ENCODE measurements at places on chromosomes 12 and 14. TPM values are rescaled to one million over a fixed set of nuclear protein-coding genes. Genes with fewer than 3 reads are reported as not detected.

The AQP6 gene
- not detected for total RNA-seq

The SLCO1B1 gene
- not detected for total RNA-seq

The TUNAR gene
- 0.34 TPM for total RNA-seq

The FBLN5 gene
- 0.57 TPM for total RNA-seq

The SLC4A8 gene
- 16.6 TPM for total RNA-seq

The SERPINA12 gene
- not detected for total RNA-seq

The SYNE3 gene
- 1.5 TPM for total RNA-seq

The LTBP2 gene
- total RNA-seq, result 7.6 TPM

The MYH6 gene
- not detected for total RNA-seq

The PRPH gene
- total RNA-seq, result not detected

The IL22 gene
- total RNA-seq, result not detected

The OR4E2 gene
- total RNA-seq, result not detected

The TDP1 gene
- 48.1 TPM for total RNA-seq

The KIF26A gene
- 1.7 TPM for total RNA-seq

The WNT1 gene
- total RNA-seq, result not detected

The TMEM52B gene
- 0.57 TPM for total RNA-seq

The FGF23 gene
- not detected for total RNA-seq

The NTF3 gene
- total RNA-seq, result 12.7 TPM

The LRFN5 gene
- 2.8 TPM for total RNA-seq

The LTB4R2 gene
- total RNA-seq, result 16.7 TPM

The NOS1 gene
- total RNA-seq, result not detected

The DNAH10 gene
- 0.06 TPM for total RNA-seq

The LALBA gene
- not detected for total RNA-seq

Data from Daoy (cell line).